ENCODE measurements at places on chromosomes 6 and 20.

DNA sequence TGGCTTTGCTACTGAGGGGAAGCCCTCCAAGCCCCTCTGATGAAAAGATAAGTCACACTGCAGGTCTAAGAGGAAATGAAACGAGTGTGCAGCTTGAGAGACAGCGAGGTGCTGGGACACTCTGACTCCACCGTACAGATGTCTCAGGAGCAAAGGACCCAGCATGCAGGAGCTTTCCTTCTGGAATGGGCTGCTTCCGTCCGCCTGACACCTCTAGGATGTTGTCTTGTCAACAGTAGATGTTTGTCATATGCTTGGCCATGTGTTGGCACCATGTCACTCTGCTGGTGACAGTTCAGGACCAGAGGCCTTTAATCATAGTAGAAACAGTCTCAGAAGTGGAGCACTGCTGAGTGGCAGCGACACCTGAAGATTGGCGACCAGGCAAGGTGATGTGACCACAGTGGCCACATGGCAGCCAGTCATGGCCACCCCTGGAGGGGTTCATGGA, 46.7 kb downstream of the SLC24A3 start:
- DNase-seq, result no peak

- no peak for DNase-seq
Observed at GRCh38 chr20:32887492-32887891, 28.8 kb downstream of the EFCAB8 start.

DNA sequence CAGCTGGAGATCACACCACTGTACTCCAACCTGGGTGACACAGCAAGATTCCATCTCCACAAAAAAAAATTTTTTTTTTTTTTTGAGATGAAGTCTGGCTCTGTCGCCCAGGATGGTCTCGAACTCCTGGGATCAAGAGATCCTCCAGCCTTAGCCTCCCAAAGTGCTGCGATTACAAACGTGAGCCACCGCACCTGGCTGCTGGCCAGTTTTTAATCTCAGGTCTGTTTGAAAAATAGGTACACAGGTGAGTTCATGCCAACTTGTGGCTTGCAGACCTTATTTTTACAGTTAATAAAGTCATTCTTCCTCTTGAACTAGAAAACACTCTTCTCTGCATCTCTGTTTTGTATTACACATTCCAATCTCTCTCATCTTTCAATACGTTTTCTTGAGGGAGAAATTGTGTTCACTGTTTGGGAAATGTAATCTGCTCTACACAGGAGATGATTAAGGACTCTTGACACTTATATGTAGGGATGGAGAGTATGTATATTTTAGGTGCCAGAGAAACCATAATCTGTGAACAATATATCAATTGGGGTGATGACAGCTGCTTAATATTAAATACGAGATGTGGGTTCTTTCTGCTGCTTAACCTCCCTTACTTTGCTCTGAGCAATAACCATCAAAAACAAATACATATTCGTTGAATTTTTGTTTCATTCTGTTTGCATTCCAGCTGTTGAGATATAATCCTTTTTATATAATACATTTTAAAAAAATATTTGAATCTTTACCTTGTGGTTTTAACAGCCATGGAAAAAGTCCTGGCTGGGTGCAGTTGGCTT, 17.7 kb upstream of the RIPOR3 start:
- DNase-seq, result no peak

DNA sequence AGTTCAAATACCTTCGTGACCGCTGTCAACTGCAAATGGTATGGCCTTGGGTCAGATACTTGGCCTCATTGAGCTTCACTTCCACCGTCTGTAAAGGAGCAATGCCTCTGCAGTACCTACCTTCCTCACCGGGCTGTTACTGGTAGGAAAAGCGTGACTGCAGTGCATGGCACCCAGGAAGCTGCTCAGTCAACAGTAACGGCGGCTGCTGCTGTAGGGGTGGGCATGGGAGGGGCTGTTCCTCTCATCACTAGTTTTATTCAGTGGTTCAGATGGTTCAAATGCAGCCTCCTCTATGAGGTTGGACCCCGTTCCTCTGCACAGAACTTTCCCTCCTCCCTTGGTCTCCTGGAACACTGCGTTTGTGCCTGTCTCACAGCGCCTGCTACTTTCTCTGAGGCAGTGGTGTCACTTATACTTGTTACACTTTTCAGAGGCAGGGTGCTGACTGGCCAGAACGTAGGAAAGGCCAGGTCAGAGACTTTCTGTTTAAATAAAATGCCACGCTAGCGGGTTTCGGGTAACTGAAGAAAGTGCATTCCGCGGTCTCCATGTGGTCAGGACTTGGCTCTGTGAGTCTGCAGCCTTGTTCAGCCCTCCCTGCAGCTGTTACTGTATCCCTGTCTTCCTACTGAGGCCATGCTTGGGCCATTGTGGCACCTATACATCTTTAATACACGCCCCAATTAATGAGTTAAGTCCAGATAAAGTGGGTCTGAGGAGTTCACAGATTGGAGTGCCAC, 279.6 kb downstream of the NRN1 start:
- DNase-seq, result no peak

- no peak for DNase-seq
Observed at GRCh38 chr20:17816804-17817587, 117.2 kb downstream of the BANF2 start.

DNA sequence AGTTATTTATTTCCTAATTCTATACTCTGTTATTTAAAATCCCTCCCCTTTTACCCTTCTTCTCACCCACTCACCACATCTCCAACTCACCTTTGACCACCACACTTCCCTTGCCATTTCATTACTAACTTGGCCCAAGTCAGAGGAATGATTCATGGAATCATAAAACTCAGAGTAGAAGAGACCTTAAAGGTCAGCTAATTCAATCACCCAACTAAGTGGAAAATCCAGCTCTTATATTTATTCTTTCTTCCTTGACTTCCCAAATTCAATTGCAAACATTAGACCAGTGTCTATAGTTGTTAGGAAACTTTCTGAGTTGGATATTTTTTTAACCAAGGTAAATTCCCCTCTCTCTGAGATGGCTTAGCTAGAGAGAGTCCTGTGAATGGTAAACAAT, 26.5 kb upstream of the HEY2 start:
- no peak for DNase-seq

- DNase-seq, result no peak
Observed at GRCh38 chr6:122788663-122789181, 336 bp upstream of the SMPDL3A start.

GRCh38 chr20:63261795-63262528, 7.7 kb upstream of the NKAIN4 start:
- DNase-seq, result no peak

DNA sequence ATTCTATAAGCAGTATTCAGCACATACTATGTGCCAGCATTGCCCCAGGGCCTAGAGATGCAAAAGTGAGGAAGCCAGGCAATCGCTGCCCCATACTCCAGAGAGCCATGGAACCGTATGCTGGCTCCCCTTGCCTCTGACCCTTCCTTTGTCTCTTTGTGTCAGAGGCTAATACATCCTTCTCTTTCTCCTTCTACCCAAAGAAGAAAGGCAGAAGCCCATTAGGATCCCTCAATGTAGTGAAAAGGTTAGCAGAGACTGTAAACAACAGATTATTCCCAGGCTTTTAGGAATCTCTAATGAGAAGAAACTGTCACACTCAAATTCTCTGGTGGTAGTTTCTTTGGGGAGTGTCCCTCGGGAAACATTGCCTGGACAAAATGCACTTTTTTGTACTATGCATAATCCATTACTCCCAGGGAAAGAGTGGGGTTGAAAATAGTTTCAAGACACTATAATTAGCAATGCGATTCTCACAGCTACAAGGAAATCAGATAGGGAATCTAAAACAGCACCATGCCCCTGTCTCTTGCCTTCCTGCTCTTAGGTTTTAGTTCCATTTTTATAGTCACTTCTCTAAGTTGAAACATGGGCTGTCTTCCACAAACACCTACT, 325.2 kb upstream of the CNR1 start:
- DNase-seq, result no peak

GRCh38 chr6:109006818-109007217, 87.8 kb downstream of the SESN1 start:
- DNase-seq, result no peak

DNA sequence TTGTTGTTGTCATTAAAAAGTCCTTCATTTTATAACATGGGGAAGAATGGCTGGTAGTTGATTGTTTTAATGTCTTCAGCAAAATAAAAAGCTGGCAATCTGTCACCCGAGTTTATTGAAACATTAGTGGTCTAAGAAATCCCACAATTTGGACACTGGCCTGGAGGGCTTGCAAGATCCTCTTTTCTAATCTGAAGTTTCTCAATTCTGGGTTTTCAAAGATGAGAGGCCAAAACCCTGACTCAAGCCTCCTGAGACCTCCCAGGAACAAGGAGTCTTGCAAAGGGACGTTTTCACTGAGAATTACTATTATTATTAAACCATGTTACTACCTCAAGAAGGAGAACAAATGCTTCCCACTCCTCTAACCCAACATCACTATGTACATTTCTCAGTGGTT, 19.5 kb downstream of the MAP1LC3A start:
- DNase-seq, result no peak

- DNase-seq, result no peak
Observed at GRCh38 chr20:36975099-36975818, 23.8 kb upstream of the SAMHD1 start.

DNA sequence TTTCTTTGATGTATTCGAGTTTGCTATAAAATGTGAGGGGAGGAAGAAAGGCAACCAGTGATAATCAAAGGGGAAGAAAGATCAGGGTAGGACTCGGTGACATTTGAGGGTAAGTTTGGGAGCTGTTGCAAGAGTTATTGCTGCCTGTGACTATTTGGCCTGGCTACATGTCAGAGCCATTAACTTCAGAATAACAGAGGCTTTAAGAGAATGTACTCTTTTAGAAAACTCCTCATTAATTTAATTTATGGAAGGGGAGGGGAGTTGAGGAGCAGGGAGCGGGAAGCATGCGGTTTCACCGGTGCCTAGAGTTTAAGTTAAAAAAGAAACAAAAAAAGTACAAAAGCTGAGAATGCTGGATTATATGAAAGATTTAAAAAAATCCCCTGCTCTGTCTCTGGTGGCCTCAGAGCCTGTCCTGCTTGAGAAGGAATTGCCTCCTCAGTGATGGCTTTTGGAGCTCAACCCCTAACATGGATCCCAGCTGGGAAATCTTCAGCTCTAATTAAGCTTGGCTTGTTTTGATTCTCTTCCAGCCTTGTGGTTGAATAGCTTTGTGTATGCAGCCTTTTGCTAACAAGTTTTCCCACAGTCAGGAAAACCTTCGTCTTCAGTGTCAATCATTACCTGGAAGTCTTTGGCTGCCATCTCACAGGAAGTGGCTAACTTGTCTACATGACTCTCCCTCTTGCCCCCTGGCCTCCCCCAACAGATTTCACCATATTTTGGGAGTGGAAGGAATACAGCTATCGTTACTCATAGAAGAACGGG, 238.2 kb downstream of the SOX4 start:
- DNase-seq, result no peak

GRCh38 chr20:44586289-44586911, 4.0 kb downstream of the PKIG start:
- no peak for DNase-seq

- DNase-seq, result no peak
Observed at GRCh38 chr6:83974409-83975050, 59.0 kb upstream of the MRAP2 start.

DNA sequence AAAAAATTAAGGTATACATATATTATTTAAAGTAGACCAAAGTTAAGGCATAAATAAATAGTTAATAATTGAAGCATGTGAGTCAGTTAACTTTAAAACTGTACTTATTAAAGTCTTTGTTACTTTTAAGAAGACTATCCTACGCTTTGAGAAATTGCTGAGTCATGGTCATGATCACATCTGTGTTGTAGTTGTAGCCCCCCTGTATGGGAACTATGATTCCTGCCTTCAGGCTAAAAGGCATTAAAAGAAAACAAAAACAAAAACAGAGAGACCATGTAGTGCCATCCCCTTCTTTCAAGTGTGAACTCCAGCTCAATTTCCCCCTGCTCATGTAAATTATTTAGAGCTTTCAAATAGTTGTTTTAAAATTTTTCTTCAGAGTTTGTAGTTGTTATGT, 123.4 kb downstream of the FLRT3 start:
- no peak for DNase-seq

All from C1 segment of cervical spinal cord (tissue), 14 donors.